ENCODE measurements at places on chromosomes 1 and 21.

GRCh38 chr1:212982430-212983152 lies 32.2 kb downstream of the VASH2 start:
- no peak for DNase-seq

DNA sequence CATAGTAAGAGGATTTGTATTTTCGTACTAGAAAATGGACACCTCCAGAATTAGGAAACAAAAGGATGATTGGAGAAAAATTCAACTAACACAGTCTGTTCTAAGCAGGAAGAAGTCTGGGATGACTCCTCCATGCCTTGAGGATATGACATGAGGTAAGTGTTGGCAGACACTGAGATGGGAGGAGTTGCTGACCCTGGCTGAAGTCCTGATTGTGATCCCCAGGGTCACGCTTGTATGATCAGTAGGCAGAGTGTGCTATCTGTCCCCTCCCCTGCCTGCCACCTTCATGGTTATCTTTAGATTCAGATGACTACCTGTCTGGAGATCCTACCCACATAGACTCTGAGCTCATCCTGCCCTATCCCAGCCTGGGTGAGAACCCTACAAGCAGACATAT lies 249.1 kb downstream of the C1orf94 start:
- no peak for DNase-seq

GRCh38 chr1:23291706-23292105 lies 52.4 kb downstream of the HNRNPR start:
- no peak for DNase-seq

- DNase-seq: peak; percentile 6
Observed at GRCh38 chr1:113784104-113784779, 25.0 kb upstream of the PHTF1 start.

Measured in stimulated activated CD4-positive, alpha-beta T cell treated with anti-CD3 and anti-CD28 coated beads, Interleukin-4, amount 100 ng/mL, for 48 hours (primary cell).